B cell (primary cell): ENCODE measurements at places on chromosomes 2 and 18. TPM values are rescaled to one million over a fixed set of nuclear protein-coding genes. Genes with fewer than 3 reads are reported as not detected.

The SP3 gene
- 152 and 164 TPM in 2 replicates for total RNA-seq

The REG3A gene
- not detected in 2 replicates for total RNA-seq

The SNRPD1 gene
- 22.1 and 23.9 TPM in 2 replicates for total RNA-seq

The NYAP2 gene
- 0.15 and 0.17 TPM in 2 replicates for total RNA-seq

GRCh38 chr2:84493514-84493913 lies 22.8 kb upstream of the DNAH6 start:
- DNase-seq: no peak
- no peak overlapping the region for H3K4me3 ChIP-seq
- no peak overlapping the region for H3K27ac ChIP-seq
- H3K36me3 ChIP-seq: no peaks in the 10 kb centered on the region
- H3K4me1 ChIP-seq: no peaks in the 10 kb centered on the region

DNA sequence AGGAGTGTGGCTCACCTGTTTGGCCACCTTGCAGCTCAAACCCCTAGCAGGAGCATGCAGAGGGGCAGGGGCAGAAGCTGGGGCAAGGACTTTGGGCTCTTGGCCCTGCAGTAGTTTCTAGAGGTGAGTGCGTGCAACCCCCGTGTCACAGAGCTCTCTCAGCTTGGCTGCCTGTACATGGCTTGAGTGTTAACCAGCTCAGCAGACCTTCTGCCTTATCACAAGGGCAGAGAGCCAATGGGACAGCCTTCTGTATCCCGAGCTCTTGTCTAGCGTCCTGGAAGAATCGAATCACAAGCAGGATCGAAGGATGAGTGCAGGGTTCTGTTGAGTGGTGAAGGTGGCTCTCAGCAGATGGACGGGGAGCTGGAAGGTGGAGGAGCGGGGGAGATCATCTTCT lies 120.3 kb upstream of the TMEM18 start:
- H3K4me3 ChIP-seq: no peak overlapping the region
- H3K36me3 ChIP-seq: no peaks in the 10 kb centered on the region
- H3K27me3 ChIP-seq: no peaks in the 10 kb centered on the region

GRCh38 chr2:186426153-186427016 lies 59.7 kb upstream of the ZC3H15 start:
- no peaks in the 10 kb centered on the region for H3K36me3 ChIP-seq
- no peaks in the 10 kb centered on the region for H3K27me3 ChIP-seq
- peaks cover 7% of the 10 kb centered on the region for H3K4me1 ChIP-seq

DNA sequence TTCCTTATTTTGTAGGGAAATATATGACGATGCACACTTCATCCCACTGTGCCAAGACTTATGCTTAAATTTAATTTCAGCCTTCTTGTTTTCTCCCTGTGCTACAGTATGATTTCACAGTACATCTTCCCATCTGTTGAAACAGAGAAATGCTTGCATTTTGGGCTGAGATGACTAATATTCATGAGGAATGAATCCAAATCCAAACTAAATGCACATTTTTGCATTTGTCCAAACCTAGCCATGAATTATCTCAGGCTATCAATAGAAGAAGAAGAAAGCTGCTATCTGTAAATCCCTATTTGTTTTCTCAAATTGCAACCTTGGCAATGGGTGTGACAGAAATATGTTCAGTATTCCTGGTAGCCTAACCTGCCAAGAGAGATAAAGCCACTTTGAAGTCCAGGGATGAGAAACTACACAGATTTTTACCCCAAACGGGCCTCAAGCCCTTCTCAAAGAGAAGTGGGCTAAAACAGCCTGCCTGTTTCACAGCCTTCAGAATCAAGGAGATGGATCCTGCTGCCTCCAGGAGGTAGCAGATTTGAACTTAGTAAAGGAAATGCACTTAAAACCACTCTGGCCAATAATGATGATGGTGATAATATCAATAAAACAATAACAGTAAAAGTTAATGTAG lies 306.9 kb upstream of the NT5C1B start:
- H3K36me3 ChIP-seq: no peaks in the 10 kb centered on the region
- no peak overlapping the region for H3K27ac ChIP-seq
- no peak for DNase-seq
- H3K27me3 ChIP-seq: no peaks in the 10 kb centered on the region
- H3K4me3 ChIP-seq: no peak overlapping the region

DNA sequence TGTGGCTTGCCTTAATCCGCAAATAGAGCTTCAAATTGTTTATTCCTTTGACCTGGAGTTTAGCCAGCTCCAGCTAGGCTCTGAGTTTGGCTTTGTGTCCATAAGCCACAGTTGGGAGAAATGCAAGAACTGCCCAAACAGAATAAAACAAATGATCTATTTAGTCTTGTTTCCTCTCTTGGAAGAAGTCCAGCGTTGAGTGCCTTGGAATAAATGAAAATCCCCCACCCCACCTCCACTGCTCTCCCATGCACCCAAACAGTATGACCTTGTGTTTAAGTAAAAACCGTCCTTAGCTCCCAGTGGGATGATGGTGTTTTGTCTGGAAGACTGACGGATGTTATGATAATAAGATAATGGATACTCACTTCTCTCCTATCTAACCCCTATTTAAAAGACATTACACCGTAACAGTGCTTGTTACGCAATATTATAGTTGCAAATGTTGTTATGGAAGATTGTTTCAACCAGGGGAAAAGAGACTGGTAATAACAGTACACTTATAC lies 3.2 kb upstream of the SERPINE2 start:
- H3K36me3 ChIP-seq: no peaks in the 10 kb centered on the region
- H3K27me3 ChIP-seq: peaks cover 15% of the 10 kb centered on the region
- H3K4me1 ChIP-seq: peaks cover 13% of the 10 kb centered on the region
- H3K27ac ChIP-seq: no peak overlapping the region

- H3K27me3 ChIP-seq: no peaks in the 10 kb centered on the region
- H3K4me3 ChIP-seq: no peak overlapping the region
- H3K27ac ChIP-seq: no peak overlapping the region
Observed at GRCh38 chr2:72024451-72025175, 123.0 kb downstream of the CYP26B1 start.

GRCh38 chr2:136167721-136168475 lies 49.9 kb upstream of the CXCR4 start:
- DNase-seq: no peak
- no peak overlapping the region for H3K27ac ChIP-seq
- no peaks in the 10 kb centered on the region for H3K27me3 ChIP-seq
- H3K4me1 ChIP-seq: peaks cover 13% of the 10 kb centered on the region
- H3K36me3 ChIP-seq: no peaks in the 10 kb centered on the region

- H3K36me3 ChIP-seq: no peaks in the 10 kb centered on the region
- H3K4me3 ChIP-seq: no peak overlapping the region
- no peaks in the 10 kb centered on the region for H3K27me3 ChIP-seq
- DNase-seq: no peak
- no peaks in the 10 kb centered on the region for H3K4me1 ChIP-seq
Observed at GRCh38 chr18:69981948-69982347, 34.3 kb upstream of the CD226 start.

GRCh38 chr2:145186303-145186702 lies 666.4 kb upstream of the ZEB2 start:
- H3K27ac ChIP-seq: peak overlapping the region; percentile 26
- peak; percentile 16 for DNase-seq
- no peaks in the 10 kb centered on the region for H3K36me3 ChIP-seq
- H3K4me1 ChIP-seq: peaks cover 9% of the 10 kb centered on the region
- H3K4me3 ChIP-seq: no peak overlapping the region

DNA sequence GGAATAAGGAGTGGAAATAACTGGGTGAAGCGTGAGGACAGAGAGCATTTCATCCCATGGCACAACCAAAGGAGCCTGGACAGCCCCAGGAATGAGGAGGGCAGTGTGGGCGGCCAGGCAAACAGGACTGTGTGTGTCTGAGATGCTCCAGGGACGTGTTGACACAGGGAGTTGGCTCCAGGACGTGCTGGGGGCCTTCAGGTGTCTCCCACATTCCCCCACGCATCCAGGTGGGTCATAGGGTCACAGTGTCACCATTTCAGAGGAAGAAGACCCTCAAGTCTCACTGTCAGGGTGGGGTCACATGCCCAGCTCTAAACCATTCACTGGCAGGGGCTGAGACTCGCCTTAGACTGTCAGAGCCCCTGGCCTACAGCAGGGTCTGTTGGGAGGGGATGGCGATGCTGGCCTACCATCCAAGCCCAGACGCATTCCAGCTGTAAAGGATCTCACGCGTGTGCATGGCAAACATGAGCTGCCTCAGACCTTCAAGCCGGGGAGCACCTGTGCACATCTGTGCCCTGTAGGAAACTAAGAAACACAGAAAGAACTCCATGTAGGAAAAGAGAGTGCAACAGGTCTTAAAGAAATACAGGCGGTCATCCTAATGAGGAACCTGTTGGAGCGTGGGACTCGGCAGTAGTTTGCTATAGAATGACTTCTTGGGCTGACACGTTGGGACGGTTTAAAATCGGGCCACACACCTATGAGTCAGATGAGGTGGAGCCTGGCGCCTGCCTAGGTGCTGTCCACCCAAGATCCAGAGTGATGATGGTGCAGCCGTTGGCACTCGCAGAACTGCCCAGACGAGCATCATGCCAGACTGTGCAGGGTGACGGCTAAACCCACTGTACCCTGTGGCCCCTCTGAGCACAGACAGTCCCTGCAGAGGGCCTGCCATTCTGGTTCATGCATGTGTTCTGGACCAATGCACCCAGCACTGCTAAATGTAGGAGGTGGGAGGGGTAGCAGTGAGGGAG lies 17.3 kb downstream of the PARD6G start:
- H3K27ac ChIP-seq: no peak overlapping the region

- H3K27me3 ChIP-seq: no peaks in the 10 kb centered on the region
- no peak overlapping the region for H3K4me3 ChIP-seq
- no peaks in the 10 kb centered on the region for H3K36me3 ChIP-seq
- DNase-seq: no peak
- H3K4me1 ChIP-seq: no peaks in the 10 kb centered on the region
Observed at GRCh38 chr2:215483431-215483830, 47.6 kb upstream of the FN1 start.

GRCh38 chr2:19187323-19188020 lies 171.0 kb downstream of the OSR1 start:
- no peak overlapping the region for H3K27ac ChIP-seq
- no peak overlapping the region for H3K4me3 ChIP-seq
- H3K4me1 ChIP-seq: no peaks in the 10 kb centered on the region
- H3K27me3 ChIP-seq: no peaks in the 10 kb centered on the region
- H3K36me3 ChIP-seq: no peaks in the 10 kb centered on the region
- DNase-seq: no peak

GRCh38 chr2:1192121-1192520 lies 221.1 kb upstream of the TPO start:
- no peaks in the 10 kb centered on the region for H3K27me3 ChIP-seq
- no peaks in the 10 kb centered on the region for H3K36me3 ChIP-seq
- DNase-seq: no peak
- no peak overlapping the region for H3K27ac ChIP-seq
- H3K4me3 ChIP-seq: no peak overlapping the region

DNA sequence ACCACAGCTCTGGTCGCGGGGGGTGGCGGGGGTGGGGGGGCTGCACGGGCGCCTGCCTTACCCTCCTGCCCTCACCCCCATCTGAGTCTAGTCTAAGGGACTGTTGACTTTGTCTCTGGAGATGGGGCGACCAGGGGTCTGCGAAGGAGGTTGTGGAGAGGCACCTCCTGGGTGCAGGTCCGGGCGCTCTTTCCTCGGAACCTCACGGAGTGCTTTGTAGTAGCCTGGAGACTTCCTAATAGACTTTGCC lies 141.3 kb downstream of the MEIS1 start:
- peaks cover 50% of the 10 kb centered on the region for H3K27me3 ChIP-seq
- DNase-seq: no peak
- H3K4me1 ChIP-seq: peaks cover 22% of the 10 kb centered on the region
- H3K4me3 ChIP-seq: no peak overlapping the region
- no peaks in the 10 kb centered on the region for H3K36me3 ChIP-seq
